ENCODE measurements at places on chromosomes 13 and 19.

DNA sequence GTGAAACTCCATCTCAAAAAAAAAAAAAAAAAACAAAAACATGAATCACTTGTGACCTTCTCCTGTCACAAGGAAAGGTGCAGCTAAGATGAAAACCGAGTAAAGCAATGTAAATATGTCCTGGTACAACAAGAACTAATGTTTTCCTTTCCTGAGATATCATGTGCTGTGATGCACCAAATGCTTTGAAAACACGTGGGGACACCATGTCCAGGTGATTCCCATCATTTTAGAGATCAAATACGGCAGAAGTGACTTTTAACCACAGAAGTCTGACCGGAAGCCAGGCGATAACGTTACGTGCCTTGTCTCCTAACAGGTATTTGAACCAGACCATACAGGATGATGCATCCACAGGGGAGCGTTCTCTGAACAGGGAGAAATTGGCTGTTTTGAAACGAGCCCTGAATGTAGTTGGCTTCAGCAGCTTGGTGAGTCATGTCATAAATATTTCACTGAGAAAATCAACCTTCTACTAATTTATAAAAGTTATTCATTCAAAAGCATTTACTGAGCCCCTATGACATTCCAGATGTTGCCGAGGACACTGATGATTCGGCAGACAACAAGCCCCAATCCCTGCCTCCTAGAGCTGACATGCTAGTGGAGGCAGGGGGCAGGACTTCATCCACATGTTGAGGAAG, 328.1 kb downstream of the MYO16 start:
- no peak for DNase-seq

- no peak for DNase-seq
Measured at GRCh38 chr19:2226051-2226839, 9.9 kb downstream of the PLEKHJ1 start.

DNA sequence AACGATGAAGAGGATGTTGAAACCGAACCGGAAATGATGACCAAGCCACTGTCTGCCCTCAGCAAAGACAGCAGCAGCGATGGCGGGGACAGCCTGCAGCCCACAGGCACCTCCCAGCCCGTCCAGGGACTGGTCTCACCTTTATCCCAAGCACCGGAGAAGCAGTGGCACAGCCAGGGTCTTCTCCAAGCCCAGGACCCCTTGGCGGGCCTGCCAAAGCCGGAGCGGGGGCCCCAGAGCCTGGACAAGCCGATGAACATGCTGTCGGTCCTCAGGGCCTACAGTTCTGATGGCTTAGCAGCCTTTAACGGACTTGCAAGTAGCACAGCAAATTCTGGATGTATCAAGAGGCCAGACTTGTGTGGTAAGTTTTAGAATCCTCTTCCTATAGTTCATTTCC, 177.0 kb downstream of the ZNF536 start:
- DNase-seq = no peak

DNA sequence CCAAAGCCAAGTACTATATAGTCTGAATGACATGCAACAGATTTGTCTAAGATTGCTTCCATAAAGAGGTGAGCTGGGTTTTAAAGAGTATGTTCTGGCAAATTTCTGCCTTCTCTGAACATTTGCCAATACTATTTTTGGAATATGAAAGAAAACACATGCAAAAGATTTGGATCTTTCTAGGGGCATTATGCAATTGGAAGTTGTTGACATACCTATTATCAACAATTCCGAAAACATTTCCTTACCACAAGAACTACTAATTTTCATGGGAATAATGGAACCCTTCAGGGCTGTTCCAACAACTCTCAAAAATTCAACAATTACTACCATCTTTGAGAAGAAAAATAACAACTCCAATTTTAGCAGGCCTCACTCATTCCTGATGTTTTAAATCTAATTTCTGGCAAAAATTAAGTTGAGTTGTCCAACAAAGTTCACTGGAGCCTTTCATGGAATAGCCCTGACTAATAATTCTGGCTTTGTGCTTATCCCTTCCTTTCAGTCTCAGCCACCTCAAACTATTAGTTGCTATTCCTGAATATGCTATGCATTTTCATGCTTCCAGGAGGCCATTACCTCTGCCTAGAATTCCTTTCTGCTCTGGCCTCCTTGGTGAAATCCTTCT, 250.0 kb downstream of the RGCC start:
- DNase-seq = no peak

GRCh38 chr19:2740314-2740656, 468 bp upstream of the SLC39A3 start:
- no peak for DNase-seq
